Activated T-helper 17 cell treated with anti-CD3 and anti-CD28 coated beads, Interleukin-2, amount 50 U/mL, for 72 hours (primary cell): ENCODE measurements at places on chromosomes 12 and 14. TPM values are rescaled to one million over a fixed set of nuclear protein-coding genes. Genes with fewer than 3 reads are reported as not detected.

DNA sequence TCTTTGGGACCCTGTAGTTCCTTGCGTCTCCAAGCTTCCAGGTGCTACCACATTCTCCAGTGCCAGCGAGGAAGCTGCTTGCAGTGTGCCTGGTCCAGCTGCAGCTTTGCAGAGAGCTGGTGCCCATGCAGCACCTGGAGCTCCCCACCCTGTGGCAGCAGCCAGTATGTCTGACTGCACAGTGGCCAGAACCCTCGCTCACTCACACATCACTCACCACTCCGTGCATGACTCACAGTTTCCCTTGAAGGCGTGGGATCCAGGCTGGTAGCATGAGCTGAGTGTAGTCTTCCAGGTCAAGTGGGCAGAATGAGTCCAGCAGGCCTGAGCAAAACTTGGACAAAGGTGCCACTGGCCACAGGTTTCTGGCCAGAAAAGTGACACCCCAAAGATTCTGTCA, 33.6 kb downstream of the SDR9C7 start:
- peak; percentile 62 for ATAC-seq

GRCh38 chr12:82708061-82708879, 21.6 kb downstream of the TMTC2 start:
- ATAC-seq = no peak

DNA sequence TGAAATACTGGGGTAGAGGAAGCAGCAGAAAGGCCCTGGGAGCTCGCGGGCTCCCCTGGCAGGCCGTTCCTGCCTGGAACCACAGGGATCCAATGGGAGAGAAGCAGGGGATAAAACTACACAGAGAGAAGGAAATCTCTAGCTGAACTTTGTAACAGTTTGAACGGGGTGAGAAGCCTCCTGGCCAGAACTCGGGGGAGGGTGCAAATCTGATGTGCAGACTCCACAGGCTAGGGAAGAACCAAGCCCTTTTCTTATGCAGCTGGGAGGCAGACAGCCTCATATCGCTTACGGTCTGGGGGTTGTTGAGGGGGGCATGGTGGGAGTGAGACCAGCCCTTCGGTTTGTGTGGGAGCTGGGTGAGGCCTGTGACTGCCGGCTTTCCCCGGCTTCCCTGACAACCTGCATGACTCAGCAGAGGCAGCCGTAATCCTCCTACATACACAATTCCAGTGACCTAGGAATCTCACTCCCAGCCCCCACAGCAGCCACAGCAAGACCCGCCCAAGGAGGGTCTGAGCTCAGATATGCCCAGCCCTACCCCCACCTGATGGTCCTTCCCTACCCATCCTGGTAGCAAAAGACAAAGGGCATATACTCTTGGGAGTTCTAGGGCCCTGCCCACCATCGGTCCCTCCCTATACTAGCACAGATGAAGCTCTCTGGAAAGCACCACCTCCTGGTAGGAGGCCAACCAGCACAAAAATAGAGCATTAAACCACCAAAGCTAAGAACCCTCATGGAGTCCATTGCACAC, 143.0 kb downstream of the TMTC1 start:
- no peak for ATAC-seq

Gene AICDA
- total RNA-seq = not detected

DNA sequence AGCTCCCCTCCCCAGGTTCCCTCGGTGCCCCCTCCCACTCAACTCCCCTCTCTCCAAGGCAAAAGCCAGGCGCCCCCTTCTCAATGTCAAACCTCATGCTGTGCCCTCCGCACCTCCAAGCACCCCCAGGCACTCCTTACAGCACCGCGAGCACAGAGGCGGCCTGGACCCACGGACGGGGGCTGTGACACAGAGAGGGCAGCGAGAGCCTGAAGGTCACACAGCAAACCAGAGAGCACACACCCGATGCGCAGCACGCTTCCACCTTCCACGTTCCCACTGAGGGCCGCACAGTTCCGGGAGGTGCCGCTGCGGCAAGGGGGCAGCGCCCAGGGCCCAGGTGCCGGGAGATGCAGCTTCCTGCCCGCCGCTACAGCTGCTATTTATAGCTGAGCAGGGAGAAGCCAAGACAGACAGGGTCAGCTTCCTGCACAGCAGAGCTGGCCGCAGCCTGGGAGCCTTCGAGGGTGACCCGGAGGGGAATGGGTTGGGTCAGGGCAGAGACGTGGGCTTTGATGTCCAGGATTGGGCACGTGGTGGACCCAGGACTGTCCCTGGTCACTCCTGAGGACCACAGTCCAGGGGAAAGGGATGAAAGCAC, 12.9 kb downstream of the NCOR2 start:
- no peak for ATAC-seq

DNA sequence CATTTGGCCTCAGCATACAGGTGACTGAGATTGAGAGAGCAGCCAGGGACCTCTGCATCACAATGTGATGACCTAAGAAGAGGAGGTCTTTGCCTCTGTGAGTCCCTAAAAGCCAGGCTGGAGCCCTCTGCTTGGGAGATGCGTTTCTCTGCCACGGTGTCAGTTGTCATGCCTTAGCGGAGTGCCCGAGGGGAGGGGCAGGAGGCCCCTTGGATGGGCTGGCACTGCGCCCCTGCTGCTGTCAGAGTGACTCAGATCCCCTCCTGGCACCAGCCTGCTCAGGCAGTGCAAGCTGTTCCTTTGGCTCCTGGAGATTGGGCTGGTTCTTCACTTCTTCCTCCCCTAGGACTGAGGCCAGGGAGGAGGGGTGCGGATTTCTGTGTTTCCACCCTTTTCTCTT, 64.9 kb upstream of the KCNA5 start:
- no peak for ATAC-seq

DNA sequence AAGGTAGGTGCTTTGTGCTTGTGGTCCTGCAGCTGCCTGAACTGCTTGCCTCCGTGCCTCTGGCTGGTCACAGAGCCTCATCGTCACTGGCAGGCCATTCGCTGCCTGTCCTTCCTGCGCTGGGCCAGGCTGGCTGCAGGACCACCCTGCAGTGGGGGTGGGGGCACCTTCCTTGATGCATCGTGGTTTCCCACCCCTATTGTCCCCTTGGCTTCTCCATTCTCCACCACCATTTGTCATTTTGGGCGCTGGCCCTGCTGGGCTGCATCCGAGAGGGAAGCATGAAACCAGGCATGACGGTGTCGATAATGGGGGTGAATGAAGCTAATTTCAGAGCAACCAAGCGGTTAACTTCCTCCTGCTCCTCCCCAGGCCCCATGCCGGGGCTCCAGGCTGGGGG, 127.7 kb downstream of the NRXN3 start:
- no peak for ATAC-seq

DNA sequence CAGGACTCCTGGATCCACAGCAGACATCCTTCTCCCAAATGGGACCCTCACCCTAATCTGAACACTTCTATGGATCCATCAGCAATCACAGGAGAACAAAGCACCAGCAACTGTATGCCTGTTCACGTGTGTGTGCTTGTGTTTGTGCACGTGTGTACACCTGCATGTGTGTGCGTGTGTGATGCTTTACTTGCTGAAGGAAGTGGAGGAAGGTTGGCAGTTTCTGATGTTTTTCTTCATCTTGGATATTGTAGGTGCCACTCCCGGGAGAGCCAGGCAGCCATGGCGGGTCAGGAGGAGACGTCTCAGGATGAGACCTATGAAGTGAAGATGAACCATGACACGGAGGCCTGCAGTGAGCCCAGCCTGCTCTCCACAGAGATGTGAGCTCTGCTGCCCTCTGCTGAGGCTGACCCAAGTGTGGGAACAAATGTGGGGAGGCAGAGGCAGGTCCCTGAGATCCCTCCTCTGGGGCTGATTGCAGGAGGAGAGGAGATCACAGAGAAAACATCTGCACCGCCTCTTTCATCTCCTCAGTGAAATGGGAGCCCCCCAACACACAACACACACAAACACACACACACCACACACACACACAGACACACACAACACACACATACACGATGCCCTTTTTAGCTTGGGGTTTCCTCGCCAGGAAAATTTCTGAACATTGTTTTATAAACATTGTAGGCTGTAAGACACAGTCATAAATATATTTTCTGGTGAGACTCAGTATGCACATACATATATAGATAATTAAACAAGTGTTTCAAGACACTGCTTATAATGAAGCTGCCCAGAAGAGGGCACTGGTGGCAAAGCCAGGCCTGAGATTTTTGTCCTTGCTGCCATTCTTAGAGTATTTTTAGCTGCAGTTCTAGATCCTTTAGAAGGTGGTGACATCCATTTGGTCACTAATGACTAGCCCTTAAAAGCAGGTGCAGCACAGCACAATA, 112.2 kb upstream of the FKBP4 start:
- ATAC-seq = peak; percentile 44

Gene APOF
- total RNA-seq = not detected

Gene WNT1
- total RNA-seq = not detected

DNA sequence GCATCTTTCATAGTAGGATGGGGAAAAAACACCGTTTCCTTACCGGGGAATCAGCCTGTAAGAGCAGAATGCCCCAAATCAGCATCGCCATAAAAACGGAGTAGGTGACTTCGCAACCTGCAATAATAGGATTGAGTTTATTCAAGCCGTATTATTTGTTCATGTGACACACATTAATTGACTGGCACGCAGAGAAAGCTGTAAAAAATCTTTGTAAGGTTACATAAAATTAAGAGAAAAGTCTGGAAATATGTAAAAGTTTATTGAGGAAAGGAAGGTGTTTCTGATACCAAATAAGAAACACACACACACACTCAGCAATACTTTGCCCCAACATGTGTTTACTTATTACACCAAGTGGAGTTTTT, 628 bp upstream of the CAPRIN2 start:
- ATAC-seq = no peak

DNA sequence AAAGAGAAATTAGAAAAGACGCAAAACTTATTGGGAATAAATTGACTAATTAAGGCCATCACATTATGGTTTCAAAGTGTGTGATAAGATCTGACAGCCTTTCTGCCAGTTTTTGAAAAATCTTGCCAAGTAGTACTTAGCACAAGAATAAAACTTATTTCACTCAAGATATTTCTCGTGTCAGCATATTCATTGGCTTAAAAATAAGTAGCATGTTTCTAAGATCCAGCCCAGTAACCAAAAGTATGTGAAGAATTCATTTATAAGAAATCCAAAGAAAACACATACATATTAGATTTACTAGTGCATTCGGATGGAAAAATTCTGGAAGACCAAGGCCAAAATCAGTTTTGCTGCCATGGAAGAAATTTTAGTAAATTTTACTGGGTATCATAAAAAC, 1135.0 kb downstream of the GALC start:
- no peak for ATAC-seq

DNA sequence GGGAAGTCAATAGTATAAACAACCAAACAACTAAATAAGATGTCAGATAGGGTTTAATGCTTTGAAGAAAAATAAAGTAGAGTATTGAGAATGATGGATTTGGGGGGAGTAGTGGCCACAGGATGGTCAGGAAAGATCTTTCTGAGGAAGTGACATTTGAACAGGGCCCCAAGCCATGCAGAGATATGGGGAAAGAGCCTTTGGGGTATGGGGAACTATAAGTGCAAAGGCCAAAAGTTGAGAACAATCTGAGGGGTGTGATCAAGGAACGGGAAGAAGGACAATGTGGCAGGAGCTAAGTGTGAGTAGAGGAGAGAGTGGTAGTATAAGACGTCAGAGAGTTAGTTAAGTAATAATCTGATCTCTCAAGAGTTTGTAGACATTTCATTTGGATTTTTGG, 1.3 kb downstream of the MRPS35 start:
- ATAC-seq = no peak
